ENCODE measurements at places on chromosomes 4 and X.

GRCh38 chr4:147360301-147360700 lies 120.6 kb upstream of the EDNRA start:
- peak; percentile 92 for DNase-seq

- no peak for DNase-seq
Measured at GRCh38 chr4:71680706-71681105, 103.2 kb downstream of the GC start.

- no peak for DNase-seq
Measured at GRCh38 chr4:65600656-65601055, 69.6 kb downstream of the EPHA5 start.

DNA sequence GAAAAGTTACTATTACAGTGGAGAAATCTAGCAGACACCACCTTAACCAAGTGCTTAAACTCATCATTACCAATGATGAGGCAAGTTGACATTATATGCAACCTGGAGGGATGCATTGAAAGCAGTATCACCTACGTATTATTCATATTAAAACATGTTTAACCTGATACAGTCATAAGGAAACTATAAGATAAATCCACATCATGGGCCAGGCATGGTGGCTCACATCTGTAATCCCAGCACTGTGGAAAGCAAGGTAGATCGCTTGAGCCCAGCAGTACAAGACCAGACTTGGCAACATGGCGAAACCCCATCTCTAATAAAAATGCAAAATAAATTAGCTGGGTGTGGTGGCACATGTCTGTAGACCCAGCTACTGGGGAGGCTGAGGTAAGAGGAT lies 22.3 kb upstream of the INTU start:
- DNase-seq: no peak
